ENCODE measurements at places on chromosomes 12 and 14. TPM values are rescaled to one million over a fixed set of nuclear protein-coding genes. Genes with fewer than 3 reads are reported as not detected.

- no peak overlapping the region for H3K27ac ChIP-seq
- 0 out of 2 replicates have a peak, but pooled peaks cover 5% of the 10 kb centered on the region for H3K4me1 ChIP-seq
- DNase-seq, result no peak
- H3K4me3 ChIP-seq, result no peak overlapping the region
- no peaks in the 10 kb centered on the region for H3K36me3 ChIP-seq
- H3K27me3 ChIP-seq, result peaks cover 60% of the 10 kb centered on the region
Measured at GRCh38 chr12:5099591-5099990, 55.9 kb downstream of the KCNA5 start.

GRCh38 chr14:26722258-26722657, 124.4 kb upstream of the NOVA1 start:
- H3K4me1 ChIP-seq, result no peaks in the 10 kb centered on the region
- DNase-seq, result no peak
- no peak overlapping the region for H3K4me3 ChIP-seq
- H3K27me3 ChIP-seq, result no peaks in the 10 kb centered on the region
- H3K36me3 ChIP-seq, result no peaks in the 10 kb centered on the region
- H3K27ac ChIP-seq, result no peak overlapping the region

DNA sequence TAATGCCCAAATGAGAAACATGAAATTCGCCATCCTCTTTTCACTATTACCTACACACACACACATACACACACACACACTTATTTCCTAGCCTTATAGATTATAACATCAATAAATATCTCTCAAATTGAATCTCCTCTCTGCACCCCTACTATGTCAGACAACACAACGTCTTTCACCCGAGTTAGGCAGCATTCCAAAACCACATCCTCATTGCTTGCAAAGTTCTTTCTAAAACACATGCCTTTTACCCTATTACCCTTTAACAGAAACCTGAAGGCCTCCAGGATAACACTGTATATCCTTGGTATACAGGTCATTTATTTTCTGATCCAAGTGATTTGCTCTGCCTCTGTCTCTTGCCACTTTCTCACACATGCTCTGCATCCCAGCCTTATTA, 56.3 kb downstream of the KCNH5 start:
- H3K36me3 ChIP-seq, result no peaks in the 10 kb centered on the region
- no peaks in the 10 kb centered on the region for H3K4me1 ChIP-seq
- H3K27me3 ChIP-seq, result no peaks in the 10 kb centered on the region
- no peak overlapping the region for H3K27ac ChIP-seq

GRCh38 chr12:6207259-6207925, 7.2 kb downstream of the CD9 start:
- H3K36me3 ChIP-seq, result peaks cover 6% of the 10 kb centered on the region
- H3K27ac ChIP-seq, result no peak overlapping the region
- H3K4me1 ChIP-seq, result peaks cover 60% of the 10 kb centered on the region
- H3K4me3 ChIP-seq, result no peak overlapping the region
- no peaks in the 10 kb centered on the region for H3K27me3 ChIP-seq

GRCh38 chr12:79706676-79707075, 15.9 kb upstream of the PAWR start:
- H3K4me1 ChIP-seq, result no peaks in the 10 kb centered on the region
- no peaks in the 10 kb centered on the region for H3K36me3 ChIP-seq
- no peaks in the 10 kb centered on the region for H3K27me3 ChIP-seq
- no peak overlapping the region for H3K4me3 ChIP-seq
- no peak for DNase-seq

DNA sequence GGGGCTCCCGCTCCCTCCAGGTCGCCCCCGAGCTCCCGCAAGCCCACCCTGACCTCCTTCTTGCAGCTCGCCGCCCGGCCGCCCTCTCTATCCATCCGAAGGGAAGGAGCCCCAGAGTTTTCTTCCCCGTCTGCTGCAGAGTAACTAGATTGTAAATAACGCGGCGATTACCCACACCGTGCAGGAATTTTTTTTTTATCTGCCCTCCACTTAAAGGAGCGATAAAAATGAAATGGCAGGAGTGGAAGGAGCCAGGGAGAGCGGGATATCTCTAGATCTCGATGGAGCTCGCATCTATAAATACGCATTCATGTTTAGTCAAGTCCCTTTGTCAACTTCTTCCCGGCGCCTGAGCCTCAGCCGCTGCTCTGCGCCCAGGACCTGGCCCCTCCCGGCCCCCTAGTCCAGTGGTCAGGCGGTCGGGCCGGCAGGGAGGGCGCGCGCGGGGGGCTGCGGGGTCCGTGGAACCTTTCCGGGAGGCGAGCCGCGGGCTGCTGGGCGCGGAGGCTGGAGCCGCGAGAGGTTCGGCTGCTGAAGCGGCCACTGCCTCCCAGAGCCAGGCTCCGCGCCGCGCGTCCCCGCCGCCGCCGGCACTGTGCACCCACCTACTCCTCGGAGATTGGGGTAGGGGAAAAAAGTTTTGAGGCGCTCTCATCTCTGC, 386.0 kb downstream of the BCAT1 start:
- H3K4me3 ChIP-seq, result no peak overlapping the region
- H3K27ac ChIP-seq, result no peak overlapping the region
- no peaks in the 10 kb centered on the region for H3K36me3 ChIP-seq
- no peaks in the 10 kb centered on the region for H3K4me1 ChIP-seq

GRCh38 chr12:49549735-49550692, 11.2 kb downstream of the KCNH3 start:
- H3K4me1 ChIP-seq, result no peaks in the 10 kb centered on the region
- no peaks in the 10 kb centered on the region for H3K27me3 ChIP-seq
- H3K27ac ChIP-seq, result no peak overlapping the region
- no peak overlapping the region for H3K4me3 ChIP-seq
- no peaks in the 10 kb centered on the region for H3K36me3 ChIP-seq

RHOJ gene
- total RNA-seq, result not detected

- DNase-seq, result no peak
- H3K4me3 ChIP-seq, result no peak overlapping the region
- peaks cover 6% of the 10 kb centered on the region for H3K27me3 ChIP-seq
- H3K4me1 ChIP-seq, result no peaks in the 10 kb centered on the region
- no peaks in the 10 kb centered on the region for H3K36me3 ChIP-seq
Measured at GRCh38 chr12:254039-254438, 8.6 kb downstream of the SLC6A13 start.

REP15 gene
- 0.86 TPM for total RNA-seq

CNTN1 gene
- 3.0 TPM for total RNA-seq

MYF6 gene
- not detected for total RNA-seq

DNA sequence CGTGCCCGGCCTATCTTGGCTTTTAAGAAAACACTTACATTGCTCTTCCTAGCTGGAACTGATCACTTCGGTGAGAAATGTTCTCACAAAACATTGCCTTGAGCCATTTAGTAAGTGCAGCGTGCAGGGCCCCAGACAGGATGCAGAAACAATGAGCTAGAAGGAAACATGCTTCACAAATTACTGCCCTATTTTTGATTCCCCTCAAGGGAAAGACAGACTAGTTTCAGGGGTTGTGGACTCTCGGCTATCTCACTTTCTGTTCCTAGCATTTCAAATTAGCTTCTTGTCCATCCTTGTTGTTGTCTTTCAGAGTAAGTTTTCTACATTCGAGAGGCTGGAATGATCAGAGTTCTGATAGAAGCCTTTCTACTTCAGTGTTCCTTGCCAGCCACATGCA, 21.6 kb downstream of the TGFB3 start:
- DNase-seq, result no peak
- no peaks in the 10 kb centered on the region for H3K27me3 ChIP-seq
- H3K4me1 ChIP-seq, result no peaks in the 10 kb centered on the region
- no peak overlapping the region for H3K27ac ChIP-seq
- H3K4me3 ChIP-seq, result no peak overlapping the region

HOXC9 gene
- 11.3 TPM for total RNA-seq

GRCh38 chr12:54937376-54937775, 47.2 kb downstream of the TESPA1 start:
- no peak overlapping the region for H3K27ac ChIP-seq
- H3K27me3 ChIP-seq, result 0 out of 2 replicates have a peak, but pooled peaks cover 2% of the 10 kb centered on the region
- no peak for DNase-seq
- peaks cover 43% of the 10 kb centered on the region for H3K4me1 ChIP-seq
- H3K36me3 ChIP-seq, result no peaks in the 10 kb centered on the region
- no peak overlapping the region for H3K4me3 ChIP-seq

DNA sequence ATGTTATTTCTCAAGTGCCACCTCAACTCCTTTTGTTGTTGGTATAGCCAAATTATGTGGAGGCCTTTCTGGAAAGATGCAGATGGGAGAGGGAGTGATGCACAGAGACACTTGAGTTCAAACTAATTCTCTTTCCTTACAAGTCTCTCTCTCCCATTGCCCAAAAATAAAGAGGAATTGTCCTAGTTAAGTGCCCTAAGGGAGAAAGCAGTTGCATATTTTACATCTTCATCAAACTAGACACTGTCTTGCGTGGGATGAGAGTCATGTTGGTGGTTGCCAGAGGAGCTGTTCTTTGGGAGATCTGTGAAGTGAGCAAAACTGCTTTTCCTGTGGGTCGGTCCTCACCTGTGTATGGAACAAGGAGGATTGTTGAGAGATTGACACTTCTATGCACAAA, 72.2 kb downstream of the EP400 start:
- no peaks in the 10 kb centered on the region for H3K27me3 ChIP-seq
- peaks cover 38% of the 10 kb centered on the region for H3K36me3 ChIP-seq
- H3K4me3 ChIP-seq, result no peak overlapping the region
- DNase-seq, result no peak
- H3K4me1 ChIP-seq, result no peaks in the 10 kb centered on the region

GRCh38 chr14:58327019-58327418, 28.7 kb downstream of the ARID4A start:
- no peak for DNase-seq
- H3K36me3 ChIP-seq, result no peaks in the 10 kb centered on the region
- no peak overlapping the region for H3K4me3 ChIP-seq
- H3K4me1 ChIP-seq, result no peaks in the 10 kb centered on the region
- no peak overlapping the region for H3K27ac ChIP-seq
- H3K27me3 ChIP-seq, result no peaks in the 10 kb centered on the region

GRCh38 chr14:38309522-38310277, 53.8 kb upstream of the CLEC14A start:
- no peak for DNase-seq
- H3K27me3 ChIP-seq, result no peaks in the 10 kb centered on the region
- no peak overlapping the region for H3K4me3 ChIP-seq
- no peak overlapping the region for H3K27ac ChIP-seq

SLC6A15 gene
- 0.07 TPM for total RNA-seq

Measured in HCT116 (cell line).